ENCODE measurements at places on chromosomes 4 and X.

DNA sequence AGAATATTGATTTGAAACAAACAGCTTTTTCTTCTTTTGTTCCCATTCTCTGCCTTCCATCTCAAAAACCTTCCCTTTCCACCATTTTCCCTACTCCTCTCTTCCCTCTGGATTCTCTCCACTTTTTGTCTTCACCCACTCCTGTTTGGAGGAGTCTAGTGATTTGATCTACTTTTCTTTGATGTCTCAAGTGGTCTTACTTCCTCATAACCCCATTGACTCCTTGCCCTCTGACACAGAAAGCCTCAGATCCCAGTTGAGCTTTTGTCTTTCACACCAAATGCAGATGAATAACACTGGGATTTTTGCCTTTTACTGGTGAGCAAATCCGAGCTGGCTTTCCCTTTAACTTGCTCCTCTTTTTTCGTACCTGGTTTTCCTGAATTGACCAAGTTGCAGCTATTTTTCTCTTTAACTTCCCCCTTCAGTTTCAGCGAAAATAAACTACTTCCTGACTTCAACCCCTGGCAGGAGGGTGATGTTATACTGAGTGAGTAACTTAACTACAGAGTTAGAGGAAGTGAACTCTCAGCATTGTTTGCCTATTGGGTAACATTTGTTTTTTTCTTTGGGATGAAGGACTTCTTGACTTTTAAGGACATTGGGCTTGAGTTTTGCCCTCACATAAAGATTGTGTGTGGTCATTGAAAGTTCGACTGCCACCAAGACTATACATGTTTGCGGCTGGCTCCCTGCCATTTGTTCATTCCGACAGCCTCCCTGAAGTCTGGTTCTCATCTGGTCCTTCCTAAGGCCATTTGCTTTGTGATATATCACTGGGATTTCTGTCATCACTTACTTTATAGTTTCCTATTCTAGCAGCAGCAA is 392.8 kb upstream of the NR3C2 start:
- no peak for DNase-seq

DNA sequence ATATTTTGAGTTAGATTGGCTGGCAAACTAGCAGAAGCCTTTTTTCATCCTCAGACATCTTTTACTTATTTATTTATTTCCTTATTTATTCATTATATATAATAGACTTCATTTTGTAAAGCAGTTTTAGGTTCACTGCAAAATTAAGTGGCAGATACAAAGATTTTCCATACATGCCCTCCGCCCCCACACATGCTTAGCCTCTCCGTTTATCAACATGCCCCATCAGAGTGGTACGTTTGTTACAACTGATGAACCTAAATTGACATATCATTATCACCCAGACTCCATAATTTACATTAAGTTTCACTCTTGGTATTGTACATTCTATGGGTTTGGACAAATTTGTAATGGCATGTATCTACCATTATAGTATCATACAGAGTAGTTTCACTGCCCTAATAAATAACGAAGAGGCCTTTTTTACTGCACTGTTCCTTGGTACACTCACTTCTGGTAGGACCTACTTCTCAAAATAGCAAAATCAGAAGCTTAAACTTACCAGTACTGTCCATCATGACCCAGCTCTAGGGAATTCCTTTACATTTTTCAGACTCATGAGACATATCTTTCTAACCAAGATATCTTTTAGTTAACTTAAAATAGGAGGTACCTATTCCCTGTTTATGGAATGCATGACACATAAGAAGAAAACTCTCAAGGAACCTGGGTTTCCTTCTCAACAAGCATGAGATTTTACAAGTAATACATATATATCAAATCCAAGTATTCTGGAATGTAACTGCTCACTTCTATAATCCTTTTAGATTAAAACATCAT is 4.8 kb upstream of the TMPRSS11B start:
- no peak for DNase-seq

DNA sequence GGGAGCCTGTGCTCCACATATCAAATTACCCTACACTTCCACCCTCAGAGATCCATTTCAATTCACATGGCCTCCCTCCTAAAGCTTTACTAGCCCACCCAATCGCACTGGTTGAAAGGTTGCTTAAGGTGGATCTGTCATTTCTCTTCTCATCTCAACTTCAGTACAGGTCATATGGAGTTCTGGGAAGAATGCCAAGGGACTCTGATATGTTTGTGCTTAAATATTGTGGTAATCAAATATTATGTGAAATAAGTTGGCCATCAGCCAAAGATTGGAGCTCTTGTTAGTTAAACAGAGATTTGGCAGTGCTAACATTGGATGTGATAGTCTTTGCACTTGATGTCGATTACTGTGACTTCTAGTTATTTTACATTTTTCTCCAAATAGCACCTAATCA is 20.5 kb downstream of the SEPTIN6 start:
- no peak for DNase-seq

GRCh38 chr4:98287328-98287727 is 26.1 kb downstream of the RAP1GDS1 start:
- no peak for DNase-seq

- DNase-seq = no peak
Measured at GRCh38 chrX:39161611-39162255, 360.5 kb downstream of the MID1IP1 start.

DNA sequence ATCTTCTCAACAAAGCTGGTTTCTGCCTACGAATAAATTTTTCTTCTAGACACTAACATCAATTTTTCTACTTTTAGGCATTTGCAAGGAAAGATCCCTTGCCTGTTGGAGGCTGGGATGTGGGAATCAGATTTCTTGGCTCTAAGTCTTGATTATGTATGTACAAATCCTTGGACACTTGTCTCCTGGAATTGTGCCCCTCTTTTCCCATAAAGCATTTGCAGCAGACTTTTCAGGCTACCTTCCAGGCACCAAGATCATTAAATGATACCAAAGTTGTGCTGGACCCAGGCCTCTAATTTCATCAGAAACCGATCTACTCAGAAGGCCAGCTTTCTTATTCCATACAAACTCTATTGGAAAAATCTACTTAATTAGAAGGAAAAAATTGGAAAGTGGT is 339.5 kb upstream of the DIPK2B start:
- DNase-seq = peak; percentile 18

DNA sequence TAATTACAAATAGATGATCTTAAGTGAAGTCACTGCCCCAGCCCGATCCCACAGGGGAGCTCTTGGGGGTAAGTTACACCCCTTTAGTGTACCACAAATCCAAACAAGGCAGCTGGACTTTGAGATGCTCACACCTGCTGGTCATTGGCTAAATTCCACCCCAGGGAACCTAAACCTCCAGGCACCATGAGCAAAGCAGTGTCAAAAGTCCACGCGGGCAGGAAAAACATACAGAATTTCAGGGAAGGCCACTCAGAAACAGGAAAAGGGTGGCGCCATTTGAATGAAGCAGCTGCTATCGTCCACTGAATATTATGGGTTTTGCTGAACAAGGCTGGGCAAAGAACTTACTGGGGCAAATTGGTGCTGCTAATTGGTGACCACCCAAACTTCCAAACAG is 30.9 kb downstream of the SUPT20HL1 start:
- DNase-seq = no peak

GRCh38 chr4:23973308-23973855 is 83.5 kb upstream of the PPARGC1A start:
- DNase-seq = no peak

- peak; percentile 41 for DNase-seq
Measured at GRCh38 chrX:119502727-119503483, 34.7 kb downstream of the SLC25A5 start.

DNA sequence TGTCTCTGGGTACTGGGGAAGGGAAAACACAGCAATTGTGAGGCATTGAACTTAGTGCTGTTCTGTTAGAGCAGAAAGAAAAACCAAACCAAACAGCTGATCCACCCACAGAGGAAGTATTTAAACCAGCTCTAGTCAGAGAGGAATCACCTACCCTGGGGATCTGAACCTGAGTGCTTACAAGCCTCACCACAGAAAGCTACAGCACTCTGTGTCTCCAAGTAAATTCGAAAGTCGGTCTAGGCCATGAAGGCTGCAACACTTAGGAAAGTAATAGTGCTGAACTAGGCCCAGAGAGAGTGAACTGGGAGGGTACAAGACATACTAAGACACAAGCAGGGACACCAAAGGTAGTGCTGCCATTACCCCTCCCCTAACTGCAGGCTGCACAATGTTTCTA is 142.2 kb upstream of the CXorf51A start:
- no peak for DNase-seq

DNA sequence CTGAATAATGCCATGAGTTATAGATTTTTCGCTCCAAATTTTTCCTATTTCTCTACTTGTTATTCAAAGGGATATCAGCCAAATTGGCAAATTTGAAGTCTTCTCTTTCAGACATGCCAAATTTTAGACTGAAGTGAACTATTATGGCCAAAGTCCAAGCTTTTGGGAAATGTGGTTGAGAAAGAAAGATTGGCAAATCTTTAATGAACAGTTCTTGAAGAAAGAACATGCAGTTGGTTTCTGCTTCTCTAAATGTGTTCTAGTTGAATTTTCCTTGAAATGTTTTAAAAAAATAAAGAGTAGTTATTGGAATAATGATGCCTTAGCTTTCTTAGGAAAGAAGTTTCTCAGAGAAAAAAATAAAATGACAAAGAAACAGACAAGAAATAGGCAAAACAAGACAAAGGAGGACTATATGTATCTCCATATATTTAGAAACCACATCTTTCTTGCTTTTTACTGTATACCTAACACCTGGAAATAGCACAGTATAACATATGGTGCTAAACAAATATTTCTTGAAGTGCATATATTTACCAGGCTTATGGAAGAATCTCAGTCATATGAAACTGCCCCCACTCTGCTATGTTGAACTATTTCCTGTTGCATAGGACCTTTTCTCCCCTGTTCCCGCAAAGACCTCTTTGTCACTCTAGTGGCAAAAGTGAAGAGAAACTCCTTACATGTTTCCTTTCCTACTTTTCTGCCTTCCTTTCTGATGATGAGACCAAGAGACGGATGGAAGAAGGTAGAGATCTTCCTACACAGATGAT is 250.0 kb downstream of the ARHGAP24 start:
- peak; percentile 40 for DNase-seq

DNA sequence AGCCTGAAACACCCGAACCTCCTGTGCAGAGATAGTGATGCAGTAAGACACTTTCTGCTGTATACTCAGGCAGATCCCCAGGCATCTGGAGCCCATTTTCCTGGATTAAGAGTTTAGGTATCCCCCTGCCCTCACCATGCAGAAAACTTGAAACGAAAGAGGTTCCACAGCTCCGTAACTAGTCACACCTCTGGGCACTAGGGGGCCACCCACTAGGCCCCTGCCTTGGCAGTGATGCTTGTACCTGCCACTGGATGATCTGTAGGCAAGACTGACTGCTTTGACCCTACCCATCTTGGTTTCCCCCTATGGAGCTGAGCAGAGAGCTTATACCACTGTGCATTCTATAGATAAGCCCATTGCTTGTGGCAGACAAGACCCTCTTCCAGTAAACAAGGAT is 940.6 kb downstream of the PCDH19 start:
- no peak for DNase-seq

DNA sequence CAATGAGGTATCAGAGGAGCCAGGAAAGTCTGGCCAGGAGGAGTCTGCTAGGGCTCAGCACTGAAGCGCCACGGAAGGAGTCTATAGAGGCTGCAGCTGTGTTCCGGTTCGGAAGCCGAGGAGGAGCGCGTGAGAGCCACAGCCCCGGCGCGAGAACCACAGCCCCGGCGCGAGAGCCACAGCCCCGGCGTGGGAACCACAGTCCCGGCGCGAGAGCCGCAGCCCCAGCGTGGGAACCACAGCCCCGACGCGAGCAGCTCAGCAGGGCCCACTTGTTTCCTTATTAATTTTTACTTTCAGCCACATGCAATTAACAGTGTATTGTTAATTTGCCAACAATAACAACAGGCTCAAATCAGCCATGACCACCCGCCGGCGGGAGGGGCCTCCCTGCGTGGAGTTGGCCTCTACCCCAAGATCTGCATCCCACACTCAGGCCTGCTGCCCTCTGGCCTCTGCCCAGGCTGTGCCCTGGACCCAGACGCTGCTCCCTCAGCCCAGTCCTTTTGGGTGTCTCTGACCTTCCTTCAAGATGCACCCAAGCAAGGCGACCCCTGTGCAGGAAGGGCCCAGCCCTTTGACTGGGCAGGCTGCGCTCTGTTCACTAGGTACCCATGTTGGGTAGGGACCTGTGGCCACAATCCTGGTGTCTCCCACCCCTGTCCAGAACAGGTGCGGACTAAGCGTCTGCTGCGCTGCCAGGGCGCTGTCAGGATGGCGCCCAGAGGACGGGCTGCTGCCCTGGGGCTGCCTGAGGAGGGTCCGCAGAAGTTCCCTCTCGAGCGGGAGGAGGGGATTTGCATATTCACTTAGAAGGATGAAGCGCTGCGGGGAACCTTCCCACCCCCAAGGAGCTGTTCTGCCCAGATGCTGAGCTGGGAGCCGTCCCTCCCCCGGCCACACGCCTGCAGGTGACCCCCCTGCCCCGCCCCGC is 113.8 kb downstream of the ADRA2C start:
- peak; percentile 13 for DNase-seq
